Spleen (tissue), 13 donors: ENCODE measurements at places on chromosomes 7 and 10. TPM values are rescaled to one million over a fixed set of nuclear protein-coding genes. Genes with fewer than 3 reads are reported as not detected.

Gene TDRD1
- 0.13 TPM for polyA plus RNA-seq

Gene ZNF365
- polyA plus RNA-seq: 0.22 TPM

Gene AGR3
- not detected for polyA plus RNA-seq

DNA sequence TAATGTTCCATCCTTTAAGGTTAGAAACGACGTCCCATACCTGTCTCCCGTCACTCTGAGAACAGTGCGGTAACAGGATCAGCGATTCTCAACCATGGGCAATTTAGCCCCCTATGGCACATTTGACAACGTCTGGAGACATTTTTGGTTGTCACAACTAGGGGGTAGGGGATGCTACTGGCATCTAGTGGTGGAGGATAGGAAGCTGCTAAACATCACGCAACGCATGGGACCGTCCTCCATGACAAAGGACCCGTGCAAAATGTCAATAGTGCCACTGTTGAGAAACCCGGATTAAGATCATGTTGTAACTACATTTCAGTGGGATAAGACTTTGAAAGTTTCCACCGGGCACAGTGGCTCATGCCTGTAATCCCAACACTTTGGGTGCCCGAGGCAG, 5.0 kb upstream of the PAXIP1 start:
- no peak for DNase-seq

DNA sequence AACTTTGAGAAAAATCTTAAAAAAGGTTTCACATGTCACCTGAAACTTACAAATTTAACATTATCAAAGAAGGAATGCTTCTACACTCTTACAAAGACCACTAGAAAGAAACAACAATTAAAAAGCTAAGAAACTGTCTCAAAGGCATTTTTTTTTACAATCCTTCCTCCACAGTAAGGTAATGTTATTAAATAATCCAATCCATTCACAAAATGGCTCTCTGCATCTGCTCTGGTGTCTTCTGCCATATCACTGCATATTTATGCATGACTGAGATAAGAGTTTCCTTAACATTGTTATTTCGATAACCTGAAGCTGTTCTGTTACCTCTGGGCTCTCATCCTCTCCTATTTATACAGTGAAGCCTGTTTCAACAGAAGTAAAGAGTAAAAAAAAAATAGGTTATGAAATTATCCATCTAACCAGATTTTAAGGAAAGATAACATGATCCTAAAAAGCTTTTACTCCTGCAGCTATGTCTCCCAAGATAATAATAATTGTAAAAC, 8.5 kb downstream of the HNRNPA2B1 start:
- DNase-seq: no peak

Gene MBL2
- polyA plus RNA-seq: 0.02 TPM

Gene HHEX
- polyA plus RNA-seq: 79.8 TPM

Gene UBE2H
- 22.2 TPM for polyA plus RNA-seq

Gene CPA5
- 3.6 TPM for polyA plus RNA-seq

DNA sequence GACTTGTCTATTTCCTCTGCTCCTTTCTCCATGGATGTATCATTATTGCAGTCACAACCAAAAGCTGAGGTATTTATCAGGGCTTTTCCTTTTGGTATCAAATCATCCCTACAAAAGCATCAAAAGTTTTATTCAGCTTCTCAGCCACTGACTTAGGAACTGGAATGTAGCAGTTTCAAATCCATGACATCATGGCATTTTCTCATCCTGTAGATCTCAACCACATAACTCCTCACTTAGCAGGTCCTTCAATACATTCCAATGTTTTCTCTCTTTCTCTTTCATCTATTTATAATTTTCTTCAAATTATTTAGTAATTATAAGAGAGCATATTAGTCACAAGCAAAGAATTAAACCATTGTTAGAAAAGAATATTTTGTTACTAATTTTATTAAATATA, 537.4 kb upstream of the SORCS1 start:
- DNase-seq: no peak

- no peak for DNase-seq
Measured at GRCh38 chr10:119401671-119402395, 140.7 kb downstream of the RGS10 start.

DNA sequence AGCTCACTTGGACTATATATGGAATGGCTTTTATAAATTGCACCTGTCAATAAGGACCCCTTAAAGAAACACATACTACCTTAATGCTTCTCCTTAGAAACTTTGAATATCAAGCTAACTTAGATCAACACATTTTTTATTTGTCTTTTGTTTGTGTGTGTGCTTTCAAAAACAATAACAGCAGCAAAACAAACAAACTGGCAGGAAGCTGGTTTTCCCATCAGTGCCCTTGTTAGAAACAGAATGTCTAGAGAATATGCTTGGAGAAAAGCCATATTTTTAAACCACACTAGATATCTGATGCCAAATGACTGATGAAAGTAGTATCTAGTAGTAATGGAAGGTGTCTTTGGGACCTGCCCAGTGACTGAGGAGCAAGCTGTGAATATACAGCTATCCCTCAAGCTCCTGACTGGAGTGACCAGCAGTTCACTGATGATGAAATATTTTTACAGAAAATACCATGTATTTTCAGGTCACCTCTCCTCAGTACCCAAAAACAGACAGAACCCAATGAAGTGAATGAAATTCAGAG, 1.0 kb downstream of the PDE1C start:
- no peak for DNase-seq

Gene INHBA
- polyA plus RNA-seq: 0.26 TPM

Gene PNLIPRP2
- 0.15 TPM for polyA plus RNA-seq

- DNase-seq: no peak
Measured at GRCh38 chr7:131331806-131332205, 4.1 kb downstream of the MKLN1 start.

GRCh38 chr10:43287056-43288007, 20.5 kb upstream of the RASGEF1A start:
- peak; percentile 92 for DNase-seq

DNA sequence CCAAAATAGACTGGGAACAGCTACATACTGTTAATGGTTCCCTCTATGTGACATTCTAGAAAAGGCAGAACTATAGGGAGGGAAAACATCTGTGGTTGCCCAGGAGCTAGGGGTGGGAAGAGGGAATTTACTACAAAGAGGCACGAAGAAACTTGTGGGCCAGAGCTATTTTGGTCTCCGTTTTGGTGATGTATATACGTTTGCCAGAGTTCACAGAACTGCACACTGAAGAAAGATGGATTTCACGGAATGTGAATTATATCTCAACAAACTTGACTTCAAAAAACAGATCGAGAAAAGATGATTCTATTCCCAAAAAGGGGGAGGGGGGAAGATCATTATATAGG, 386 bp upstream of the AS3MT start:
- DNase-seq: no peak

DNA sequence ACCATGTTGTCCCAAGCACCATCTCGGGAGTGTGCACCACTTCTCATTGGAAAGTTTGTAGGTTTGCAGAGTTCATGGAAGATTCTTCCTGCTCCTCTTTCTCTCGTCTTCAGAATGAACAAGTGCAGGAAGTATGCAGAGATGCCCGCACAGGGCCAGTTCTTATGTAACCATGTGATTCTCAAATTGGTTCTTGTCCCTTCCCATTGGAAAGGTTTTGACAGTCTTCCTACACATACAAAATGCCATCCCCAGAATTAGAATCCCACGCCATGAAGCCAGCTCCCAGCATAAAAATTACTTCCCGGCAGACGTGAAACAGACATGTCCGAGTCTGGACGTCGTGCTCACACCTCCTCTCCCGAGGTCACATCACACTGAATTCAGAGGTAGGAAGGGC, 251.6 kb downstream of the ELMO1 start:
- no peak for DNase-seq

DNA sequence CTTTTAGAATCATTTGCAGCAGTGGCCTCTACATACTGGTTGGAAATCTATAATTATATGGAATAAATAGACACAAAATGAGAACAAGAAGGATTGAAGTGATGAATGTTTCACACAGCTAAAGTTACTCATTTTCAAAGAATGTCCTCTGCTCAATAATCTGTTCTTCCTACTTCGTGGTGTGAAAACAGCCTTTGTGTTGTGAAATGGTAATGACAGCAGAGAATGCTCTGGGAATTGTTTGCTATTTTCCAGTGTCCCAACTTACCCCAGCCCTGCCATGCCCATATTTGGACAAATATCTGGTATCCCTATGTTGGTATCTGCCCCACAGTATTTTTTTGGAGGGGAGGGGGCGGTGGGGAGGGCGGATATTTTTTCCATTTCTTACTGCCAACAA, 130.4 kb downstream of the GLI3 start:
- no peak for DNase-seq

DNA sequence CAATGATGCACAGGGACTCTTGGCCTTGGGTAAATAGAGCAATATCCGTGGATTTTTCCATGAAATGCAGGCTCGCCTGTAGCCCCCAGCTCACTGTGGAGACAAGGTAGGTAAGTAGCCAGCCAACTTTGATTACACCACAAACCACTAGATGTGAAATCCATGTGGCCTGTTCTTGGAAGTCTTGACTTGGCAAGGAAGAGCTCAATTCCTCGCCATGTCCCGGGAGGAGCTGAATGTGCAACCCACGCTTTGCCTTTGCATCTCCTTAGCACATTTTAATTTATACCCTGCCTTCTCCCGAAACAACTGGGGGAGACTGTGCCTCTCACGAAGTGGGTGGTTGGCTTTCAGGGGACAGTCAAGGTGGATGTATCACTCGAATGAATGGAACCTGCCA, 347.7 kb upstream of the MKI67 start:
- no peak for DNase-seq

- no peak for DNase-seq
Measured at GRCh38 chr10:44733501-44734488, 177.3 kb upstream of the TMEM72 start.

DNA sequence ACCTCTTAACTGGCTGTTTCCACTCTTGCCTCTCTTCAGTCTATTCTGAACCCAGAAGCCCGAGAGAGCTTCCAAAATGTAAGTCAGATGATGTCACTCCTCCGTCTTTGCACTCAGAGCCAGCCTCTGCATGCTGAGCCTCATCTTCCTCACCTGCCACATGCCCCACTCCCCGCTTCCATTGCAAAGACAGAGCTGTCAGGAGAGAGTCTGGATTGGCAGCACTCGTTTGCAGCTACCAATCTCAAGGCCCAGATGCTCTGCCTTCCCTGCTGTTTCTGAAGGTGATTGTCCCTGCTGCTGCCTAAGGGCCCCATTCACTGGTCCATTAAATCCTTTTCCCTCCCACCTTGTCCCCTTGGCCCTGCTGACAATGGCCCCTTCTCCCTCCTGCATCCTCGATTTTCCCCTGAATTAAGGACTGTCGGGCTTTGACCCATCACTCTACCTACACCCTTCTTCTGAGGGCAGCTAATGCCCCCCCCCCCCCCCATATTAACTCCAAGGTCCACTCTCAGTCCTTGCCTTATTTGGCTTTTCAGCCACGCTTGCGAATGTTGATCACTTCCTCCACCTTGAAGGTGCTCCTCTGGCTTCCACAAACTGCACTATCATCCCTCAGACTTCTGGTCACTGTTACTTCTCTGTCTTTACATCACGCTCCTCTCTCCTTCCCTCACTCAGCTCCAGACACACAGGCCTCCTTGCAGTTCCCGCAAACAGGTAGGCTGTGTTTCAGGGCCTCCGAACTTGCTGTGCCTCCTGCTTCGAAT, 98.5 kb downstream of the CHN2 start:
- no peak for DNase-seq

Gene CFAP69
- polyA plus RNA-seq: 1.0 TPM

GRCh38 chr7:45592230-45592991, 18.2 kb downstream of the ADCY1 start:
- peak; percentile 68 for DNase-seq

DNA sequence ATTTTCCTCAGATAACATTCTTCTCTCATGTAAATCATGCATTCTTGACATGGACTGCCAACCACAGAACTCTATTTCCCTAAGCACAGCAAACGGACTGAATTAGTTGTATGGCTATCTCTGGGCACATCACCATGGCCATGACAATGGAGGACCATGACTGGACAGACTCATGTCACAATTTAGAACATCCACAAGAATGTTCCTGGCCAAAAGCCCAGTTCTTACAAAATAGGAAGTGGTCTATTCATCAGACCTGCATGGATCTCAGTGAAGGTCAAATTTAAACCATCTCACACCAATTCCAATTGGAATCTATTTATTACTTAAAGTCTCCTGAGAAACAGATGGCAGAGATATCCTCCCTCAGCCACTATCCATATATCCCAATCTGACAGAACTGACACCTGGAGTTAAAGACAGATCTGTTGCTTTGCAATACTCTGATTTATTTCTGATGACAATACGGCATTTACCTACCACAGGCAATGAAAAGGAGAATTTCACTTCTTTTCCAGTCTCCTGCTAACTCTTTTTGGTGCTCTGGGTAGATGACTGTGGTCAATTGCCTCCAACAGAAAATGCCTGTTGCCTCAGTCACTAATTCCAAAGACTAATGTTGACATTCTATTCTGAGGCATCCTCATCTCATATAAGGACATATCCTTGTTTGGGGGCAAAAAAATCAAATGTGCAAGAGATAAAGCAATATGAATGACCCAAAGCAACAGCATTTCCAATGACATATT, 254.8 kb downstream of the HTR7 start:
- no peak for DNase-seq

DNA sequence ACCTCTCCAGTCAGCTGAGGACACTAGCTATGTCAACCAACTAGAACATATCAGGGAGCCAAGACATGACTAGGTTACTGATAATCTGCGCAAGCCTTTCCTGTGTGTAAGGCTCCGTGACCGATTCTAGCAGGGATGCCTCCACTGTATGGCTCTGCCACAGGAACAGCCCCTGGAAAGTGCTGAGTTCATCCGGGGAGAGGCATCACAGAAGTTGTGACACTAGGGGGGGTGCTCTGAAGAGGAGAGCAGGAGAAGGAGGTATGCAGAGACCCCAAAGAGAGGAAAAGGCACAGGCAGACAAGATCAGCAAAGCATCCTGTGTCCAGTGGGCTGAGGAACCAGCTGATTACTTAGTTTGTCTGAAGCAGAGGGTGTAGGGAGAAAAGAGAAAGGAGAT, 13.5 kb downstream of the UPP1 start:
- no peak for DNase-seq

- DNase-seq: no peak
Measured at GRCh38 chr10:85922356-85923129, 444.1 kb downstream of the GRID1 start.

DNA sequence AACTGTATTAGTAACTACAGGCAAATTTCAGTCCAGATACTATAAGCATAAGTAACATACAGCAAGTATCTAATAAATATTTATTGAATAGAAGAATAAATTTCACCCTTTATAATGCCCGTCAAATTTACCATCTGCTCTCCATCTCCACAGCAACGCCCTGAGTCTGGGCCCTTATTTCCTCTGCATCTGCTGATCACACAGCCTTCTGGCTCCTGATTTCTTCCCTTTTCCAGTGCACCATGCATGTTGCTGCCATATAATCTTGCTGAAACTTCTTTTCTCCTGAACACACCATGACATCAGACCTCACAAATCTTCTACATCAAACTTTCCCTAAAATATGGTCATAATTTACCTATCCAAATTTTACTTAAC, 15.4 kb downstream of the HYCC1 start:
- no peak for DNase-seq
